ENCODE measurements at places on chromosomes 7 and 10.

DNA sequence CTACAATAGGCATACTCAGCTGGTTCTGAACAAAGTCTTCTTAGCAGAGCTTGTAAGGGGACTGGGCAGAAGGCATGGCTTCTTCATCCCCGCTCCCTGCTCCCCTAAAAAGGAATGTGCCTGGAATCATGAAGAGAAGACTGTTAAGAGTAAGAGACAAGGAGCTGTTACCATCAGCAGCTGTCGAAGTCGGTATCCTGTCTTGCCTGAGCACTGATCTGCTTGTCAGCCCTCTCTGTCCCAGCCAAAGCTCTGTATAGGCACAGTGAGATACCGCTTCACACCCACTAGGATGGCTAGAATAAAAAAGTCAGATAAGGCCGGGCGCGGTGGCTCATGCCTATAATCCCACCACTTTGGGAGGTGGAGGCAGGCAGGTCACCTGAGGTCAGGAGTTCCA lies 2.4 kb downstream of the ABLIM1 start:
- no peak for DNase-seq

- DNase-seq = no peak
Observed at GRCh38 chr7:102450242-102450641, 14.4 kb downstream of the ALKBH4 start.

DNA sequence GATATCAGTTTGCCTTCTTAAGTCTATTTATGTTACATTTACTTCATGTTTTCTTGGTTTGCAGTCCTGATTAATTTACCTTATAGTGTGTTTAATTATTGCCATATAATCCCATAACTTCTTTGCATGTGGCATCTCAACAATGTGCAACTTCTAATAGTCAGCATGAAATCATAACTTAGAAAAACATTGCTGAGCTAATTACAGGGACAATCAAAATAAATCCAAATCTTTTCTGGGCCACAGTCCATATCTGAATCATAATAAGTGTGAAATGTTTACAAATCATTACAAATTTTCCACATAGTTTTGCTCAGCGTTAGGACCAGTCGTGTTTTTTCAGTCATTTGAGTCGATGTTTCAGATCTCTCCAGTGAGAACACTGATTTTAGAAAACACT lies 29.1 kb upstream of the CABCOCO1 start:
- no peak for DNase-seq

GRCh38 chr7:43405948-43406347 lies 177.0 kb upstream of the STK17A start:
- DNase-seq = no peak

DNA sequence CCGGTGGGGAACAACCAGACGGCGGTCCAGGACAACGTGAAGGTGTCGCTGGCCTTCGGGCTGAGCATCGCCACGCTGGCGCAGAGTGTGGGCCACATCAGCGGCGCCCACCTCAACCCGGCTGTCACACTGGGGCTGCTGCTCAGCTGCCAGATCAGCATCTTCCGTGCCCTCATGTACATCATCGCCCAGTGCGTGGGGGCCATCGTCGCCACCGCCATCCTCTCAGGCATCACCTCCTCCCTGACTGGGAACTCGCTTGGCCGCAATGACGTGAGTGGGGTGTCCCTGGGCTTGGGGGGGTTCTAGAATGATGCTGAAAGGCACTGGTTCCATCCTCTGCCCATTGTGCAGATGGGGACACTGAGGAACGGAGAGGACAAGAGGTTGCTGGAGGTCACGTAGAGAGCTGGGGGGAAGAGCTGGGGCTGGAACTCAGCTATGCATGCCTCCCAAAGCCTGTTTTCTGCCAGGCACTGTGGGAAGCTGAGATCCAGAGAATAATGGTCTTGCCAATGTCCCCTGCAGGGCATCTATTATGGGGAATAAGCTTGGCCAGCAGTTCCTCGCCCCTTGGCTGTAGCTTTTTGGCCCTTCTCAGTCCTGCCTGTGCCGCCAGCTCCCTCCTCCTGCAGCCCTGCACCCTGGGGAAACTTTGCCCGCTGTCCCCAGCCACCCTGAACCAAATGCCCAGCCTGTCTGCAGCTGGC lies 523 bp downstream of the AQP1 start:
- no peak for DNase-seq

DNA sequence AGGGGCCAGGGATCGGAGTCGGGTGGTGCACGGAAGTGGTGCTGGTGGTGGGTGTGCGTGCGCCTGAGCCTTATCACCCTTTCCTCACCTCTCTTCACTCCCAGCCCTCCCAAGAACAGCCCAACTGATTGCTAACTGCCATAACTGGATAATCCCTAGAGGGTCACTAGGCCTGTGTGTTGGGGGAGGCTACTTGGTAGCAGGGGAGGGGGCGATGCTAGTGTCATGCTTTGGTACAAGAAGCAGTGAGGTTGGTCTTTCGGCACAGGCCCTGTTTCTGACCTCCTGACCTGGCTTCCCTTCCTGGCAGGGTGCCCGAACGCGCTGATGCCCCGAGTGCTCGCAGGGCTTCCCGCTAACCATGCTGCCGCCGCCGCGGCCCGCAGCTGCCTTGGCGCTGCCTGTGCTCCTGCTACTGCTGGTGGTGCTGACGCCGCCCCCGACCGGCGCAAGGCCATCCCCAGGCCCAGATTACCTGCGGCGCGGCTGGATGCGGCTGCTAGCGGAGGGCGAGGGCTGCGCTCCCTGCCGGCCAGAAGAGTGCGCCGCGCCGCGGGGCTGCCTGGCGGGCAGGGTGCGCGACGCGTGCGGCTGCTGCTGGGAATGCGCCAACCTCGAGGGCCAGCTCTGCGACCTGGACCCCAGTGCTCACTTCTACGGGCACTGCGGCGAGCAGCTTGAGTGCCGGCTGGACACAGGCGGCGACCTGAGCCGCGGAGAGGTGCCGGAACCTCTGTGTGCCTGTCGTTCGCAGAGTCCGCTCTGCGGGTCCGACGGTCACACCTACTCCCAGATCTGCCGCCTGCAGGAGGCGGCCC lies 652 bp downstream of the KAZALD1 start:
- peak; percentile 73 for DNase-seq

DNA sequence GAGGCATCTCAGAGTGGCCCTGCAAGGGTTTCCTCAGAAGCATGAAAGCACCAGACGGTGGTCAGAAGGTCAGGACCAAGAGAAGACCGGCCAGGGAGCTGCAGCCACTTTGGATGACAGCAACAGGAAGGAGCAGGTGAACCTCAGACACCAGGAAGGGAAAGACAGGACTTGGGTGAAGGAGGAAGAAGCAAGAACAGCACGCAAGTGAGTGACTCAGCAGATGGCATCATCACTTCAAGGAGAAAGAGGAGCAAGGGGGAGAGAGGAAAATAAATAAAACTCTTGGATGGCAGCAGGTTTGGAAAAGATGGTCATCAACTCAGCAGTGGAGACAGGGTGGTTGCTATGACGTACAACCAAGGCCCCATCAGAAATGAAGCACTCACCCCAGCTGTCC lies 31.6 kb downstream of the NCAPG2 start:
- DNase-seq = no peak

DNA sequence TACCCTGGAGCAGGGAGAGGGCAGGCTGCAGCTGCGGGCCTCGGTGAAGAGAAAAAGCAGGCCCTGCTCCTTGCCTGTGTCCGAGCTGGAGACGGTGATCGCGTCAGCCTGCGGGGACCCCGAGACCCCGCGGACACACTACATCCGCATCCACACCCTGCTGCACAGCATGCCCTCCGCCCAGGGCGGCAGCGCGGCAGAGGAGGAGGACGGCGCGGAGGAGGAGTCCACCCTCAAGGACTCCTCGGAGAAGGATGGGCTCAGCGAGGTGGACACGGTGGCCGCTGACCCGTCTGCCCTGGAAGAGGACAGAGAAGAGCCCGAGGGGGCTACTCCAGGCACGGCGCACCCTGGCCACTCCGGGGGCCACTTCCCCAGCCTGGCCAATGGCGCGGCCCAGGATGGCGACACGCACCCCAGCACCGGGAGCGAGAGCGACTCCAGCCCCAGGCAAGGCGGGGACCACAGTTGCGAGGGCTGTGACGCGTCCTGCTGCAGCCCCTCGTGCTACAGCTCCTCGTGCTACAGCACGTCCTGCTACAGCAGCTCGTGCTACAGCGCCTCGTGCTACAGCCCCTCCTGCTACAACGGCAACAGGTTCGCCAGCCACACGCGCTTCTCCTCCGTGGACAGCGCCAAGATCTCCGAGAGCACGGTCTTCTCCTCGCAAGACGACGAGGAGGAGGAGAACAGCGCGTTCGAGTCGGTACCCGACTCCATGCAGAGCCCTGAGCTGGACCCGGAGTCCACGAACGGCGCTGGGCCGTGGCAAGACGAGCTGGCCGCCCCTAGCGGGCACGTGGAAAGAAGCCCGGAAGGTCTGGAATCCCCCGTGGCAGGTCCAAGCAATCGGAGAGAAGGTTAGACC lies 138.0 kb upstream of the STK17A start:
- DNase-seq = no peak

DNA sequence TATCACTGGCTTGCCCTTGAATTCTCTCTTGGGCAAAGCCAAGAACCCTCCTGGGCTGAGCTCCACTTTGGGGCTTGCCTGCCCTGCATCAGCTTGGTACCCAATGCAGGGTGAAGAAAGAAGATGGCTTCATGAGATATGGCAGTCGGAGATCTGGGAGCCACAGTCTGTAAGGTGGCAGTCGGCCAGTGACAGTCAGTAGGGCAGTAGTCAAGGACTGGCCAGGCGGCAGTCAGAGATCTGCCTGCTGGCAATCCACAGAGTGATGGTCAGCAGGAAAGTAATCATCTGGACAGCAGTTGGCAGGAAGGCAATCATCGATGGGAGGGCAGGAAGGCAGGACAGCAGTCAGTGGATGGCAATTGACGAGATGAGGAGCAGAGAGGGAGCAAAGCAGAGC lies 32.6 kb upstream of the CNNM1 start:
- DNase-seq = no peak

DNA sequence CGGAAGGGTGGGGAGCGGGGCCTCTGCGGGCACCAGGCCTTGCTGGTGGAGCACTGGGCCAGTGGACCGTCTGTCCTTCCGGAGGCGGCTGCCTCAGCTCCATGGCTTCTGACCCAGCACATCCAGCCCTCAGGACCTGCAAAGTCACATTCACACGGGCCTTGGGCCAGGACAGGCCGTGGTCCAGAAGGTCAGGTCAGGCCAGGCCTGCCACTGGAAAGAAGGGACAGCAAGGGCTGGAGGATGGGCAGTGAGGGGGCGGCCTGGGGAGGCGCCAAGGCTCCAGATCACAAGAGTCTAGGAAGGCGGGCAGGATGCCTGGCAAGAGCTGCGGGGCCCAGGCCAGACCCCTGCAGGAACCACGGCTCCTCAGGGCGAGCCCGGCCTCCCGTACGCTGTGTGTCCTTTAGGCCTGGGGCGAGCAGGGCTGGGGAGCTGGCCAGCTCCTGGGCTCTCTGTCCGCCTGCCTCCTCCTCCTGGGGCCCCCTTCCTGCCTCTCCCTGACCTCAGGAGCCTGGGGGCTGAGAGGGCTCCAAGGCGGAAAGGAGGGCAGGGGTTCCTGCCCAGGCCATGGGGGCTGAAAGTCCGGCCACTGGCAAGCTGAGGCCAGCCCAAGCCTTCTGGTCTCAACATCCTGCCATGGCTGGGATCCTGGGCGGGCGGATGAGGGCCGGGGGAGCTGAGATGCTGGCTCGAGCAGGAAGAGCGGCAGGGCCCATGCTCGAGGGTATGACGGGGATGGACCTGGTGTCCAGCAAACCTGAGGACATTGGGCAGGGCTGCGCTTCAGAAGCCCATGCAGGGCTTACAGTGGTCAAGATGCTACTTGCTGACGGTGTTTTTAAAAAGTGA lies 225.8 kb downstream of the ELFN1 start:
- DNase-seq = no peak

DNA sequence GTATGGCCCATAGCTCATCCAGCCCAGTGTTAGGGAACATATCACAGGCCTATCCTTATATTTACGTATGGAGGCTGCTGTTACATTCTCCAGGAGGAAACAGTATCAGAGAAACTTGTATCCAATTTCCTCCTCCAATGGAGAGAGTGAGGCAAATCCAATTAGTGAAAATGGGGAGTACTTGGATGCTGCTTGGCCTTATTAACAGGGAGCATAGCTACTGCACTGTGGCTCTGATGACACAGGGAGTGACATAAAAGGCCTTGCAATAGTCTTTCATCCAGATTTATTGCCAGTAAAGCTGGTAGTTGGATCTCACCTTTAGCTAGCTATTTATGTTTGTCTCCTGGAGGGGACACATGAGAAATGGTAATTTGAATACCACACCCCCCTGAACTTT lies 313.2 kb upstream of the MTPN start:
- no peak for DNase-seq

GRCh38 chr7:50665403-50666123 lies 100.4 kb upstream of the DDC start:
- no peak for DNase-seq

GRCh38 chr7:64101126-64101942 lies 56.1 kb downstream of the ZNF727 start:
- no peak for DNase-seq

DNA sequence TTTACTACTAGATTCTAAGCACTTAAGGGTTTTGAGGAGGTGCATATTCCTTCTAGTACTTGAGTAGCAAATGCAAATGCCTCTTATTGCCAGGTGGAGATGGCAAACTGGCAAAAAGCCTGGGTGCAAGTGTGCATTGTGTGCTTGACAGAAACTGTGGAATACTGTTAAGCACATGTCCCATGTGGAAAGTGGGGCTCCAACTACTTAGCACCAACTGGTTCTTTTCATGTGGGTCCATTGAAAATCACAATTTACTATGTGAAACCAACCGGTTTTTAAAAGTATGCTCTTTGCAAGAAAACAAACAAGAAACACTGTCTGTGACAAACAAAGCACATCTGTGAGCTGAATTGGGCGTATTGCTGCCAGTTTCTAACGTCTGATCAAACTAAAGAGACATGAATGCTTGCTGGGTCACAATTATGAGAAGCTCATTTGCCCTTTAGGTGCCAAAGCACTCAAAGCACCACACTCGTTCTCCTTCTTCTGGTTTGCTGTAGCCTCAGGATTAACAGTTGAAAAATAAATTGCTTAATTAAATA lies 197.4 kb downstream of the SEMA3E start:
- no peak for DNase-seq

- DNase-seq = no peak
Observed at GRCh38 chr10:119268871-119269506, 61.6 kb downstream of the GRK5 start.

DNA sequence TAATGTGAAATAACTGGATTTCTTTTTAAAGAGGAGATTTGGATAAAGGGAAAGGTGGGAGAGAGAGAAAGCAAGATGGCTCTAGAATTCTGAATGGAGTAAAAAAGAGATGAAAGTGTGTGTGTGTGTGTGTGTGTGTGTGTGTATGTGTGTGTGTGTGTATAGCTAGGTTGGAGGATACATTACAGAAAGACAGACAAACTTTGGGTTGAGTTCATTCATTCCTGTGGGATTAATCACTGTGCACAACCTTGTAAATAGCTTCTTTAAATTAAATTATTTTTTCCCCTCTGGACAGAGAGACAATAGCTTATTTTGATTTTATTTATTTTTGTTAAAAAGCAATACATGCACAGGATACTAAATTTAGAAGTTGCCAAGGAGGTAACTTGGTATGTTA lies 7.5 kb downstream of the ASB4 start:
- no peak for DNase-seq

Measured in hepatic stellate cell (primary cell).